Hematopoietic multipotent progenitor cell treated with erythropoietin and hydrocortisone succinate and interleukin-3 and kit ligand, for 6 days (in vitro differentiated cells): ENCODE measurements at places on chromosomes 2 and 18.
A peak's percentile ranks its signal among the peaks of the same experiment; 100 is the strongest.

DNA sequence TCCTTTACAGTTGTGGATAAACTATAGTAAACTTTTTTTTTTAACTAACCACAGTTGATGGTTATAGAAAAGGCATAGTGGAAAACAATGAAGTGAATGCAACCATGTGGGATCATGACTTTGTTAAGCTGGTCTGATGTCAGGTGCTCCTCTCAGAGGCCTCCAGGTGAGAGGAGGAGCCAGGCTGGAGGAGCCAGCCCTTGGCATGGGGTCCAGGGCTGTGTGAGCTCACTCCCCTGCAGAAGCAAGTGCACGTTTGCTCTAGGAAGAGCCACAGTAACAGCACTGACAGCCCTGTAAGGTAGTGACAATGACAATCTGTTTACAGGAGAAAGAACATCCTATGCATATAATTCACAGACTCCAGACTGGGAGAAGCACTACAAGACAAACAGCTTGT, 5.7 kb downstream of the PPP1R7 start:
- DNase-seq, result no peak

DNA sequence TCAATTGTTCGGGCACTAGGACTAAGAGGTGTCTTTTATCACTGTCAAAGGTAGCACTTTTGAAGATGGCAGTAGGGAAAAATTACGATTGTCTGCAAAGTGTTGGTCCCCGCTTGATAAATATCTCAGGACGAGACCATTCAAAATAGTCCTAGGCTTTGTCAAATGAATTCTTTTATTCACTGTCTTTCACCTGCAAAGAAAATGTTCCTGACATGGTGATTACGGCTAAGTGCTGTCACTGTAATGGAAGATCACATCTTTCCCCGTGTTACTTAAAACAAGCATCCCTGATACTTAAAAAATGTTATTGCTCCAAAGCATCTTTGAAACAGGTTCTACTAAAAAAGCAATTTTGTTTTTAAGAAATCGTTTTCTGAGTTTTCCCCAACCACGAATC, 71.7 kb downstream of the KCTD1 start:
- DNase-seq, result no peak

GRCh38 chr2:63662028-63662804, 73.5 kb downstream of the MDH1 start:
- DNase-seq, result no peak

DNA sequence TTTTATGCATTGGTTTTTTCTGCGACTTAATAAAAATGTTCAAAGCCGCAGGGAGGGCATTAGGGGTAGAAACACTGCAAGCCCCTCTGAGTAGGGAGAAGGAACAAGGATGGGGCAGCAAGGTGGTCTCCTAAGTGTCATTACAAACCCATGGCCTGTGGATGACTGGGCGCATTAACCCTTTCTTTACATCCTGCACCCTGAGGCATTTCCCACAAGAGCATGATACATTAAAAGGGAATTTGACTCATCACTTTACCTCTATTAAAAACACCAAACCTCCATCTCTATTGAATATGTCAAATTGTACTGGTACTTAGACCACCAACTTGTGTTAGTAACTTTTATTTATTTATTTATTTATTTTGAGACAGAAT, 112.5 kb downstream of the VIT start:
- no peak for DNase-seq

DNA sequence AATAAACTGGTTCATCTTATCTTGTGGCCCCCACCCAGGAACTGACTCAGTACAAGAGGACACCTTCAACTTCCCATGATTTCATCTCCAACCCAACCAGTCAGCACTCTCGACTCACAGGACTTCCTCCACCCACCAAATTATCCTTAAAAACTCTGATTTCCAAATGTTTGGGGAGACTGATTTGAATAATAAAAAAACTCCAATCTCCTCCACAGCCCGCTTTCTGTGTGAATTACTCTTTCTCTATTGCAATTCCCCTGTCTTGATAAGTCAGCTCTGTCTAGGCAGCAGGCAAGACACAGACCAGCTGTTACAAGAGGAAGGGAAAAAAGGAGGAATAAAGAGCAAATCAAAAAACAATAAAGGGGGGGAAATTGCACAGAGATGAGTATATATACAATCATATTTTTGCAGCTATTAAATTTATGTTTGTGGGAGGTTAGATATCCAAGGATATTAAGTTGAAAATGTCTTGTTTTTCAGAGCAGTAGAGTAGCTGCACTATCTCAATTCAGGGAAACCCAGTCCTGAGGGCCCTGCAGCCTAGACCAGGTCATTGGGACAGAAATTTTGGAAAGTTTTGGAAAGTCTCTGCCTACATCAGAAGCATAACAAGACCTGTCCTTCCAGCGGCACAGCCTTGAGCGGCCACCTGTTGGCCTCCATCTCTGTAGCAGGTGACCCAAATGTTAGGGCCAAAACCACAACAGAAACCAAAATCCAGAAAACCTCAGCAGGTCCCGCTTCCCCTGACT, 32.8 kb upstream of the SIGLEC15 start:
- DNase-seq, result no peak

- no peak for DNase-seq
Observed at GRCh38 chr2:79368116-79368630, 144.7 kb upstream of the CTNNA2 start.

- DNase-seq, result no peak
Observed at GRCh38 chr2:10901160-10901939, 10.4 kb upstream of the KCNF1 start.

DNA sequence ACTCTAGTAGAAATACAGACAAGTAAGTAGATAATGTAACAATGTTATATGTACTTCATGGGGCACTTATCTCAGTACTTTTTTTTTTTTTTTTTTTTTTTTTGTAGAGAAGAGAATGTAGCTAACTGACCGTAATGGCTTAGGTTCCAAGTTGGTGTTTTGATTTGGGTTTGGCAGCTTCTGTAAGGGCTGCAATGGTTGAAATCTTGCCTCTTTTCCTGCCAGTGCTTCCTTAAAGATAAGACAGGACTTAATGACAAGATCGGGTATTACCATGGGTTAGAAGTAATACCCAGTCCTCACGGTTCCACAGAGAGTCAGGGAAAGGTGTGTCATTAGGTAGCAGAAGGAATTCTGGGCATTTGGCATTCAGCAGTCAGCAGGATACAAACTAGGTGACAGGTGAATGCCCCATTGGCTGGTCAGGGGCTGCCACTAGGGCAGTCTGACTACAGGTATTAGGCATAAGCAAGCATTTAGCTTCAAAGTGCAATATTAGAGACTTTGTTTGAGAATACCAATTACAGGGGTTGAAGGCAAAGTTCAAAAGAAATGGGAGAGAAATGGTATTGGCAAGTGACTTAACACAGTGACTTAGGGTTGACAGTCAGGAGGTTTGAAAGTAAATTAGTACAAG, 189.4 kb upstream of the RND3 start:
- no peak for DNase-seq

DNA sequence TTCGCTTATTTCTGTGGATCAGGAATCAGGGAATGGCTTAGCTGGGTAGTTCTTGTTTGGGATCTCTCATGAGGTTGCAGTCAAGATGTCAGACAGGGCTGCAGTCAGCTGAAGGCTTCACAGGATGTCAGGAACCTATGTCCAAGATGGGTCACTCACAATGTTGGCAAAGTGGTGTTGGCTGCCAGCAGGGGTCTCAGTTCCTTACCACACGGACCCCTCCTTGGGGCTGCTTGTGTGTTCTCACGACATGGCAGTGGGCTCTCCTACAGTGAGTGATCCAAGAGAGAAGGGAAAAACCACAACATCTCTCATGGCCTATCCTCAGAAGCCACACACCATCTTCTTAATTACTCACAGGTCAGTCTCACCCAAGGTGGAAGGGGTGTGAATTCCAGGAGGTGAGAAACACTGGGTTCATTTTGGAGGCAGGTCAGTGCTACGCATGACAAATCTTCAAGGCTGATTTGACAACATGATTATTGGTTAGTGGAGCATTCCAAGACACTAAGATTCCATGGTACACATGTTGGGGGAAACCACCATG, 1.3 kb upstream of the ANTXR1 start:
- DNase-seq, result no peak

- DNase-seq, result no peak
Observed at GRCh38 chr2:195105581-195105980, 551.4 kb upstream of the SLC39A10 start.

- DNase-seq, result no peak
Observed at GRCh38 chr2:210086292-210086691, 83.9 kb downstream of the RPE start.

GRCh38 chr2:201164166-201164565, 18.8 kb upstream of the CASP10 start:
- no peak for DNase-seq

GRCh38 chr2:219298759-219299371, 10.3 kb downstream of the PTPRN start:
- DNase-seq, result peak; percentile 88

GRCh38 chr2:98357849-98358248, 11.6 kb downstream of the CNGA3 start:
- DNase-seq, result no peak

DNA sequence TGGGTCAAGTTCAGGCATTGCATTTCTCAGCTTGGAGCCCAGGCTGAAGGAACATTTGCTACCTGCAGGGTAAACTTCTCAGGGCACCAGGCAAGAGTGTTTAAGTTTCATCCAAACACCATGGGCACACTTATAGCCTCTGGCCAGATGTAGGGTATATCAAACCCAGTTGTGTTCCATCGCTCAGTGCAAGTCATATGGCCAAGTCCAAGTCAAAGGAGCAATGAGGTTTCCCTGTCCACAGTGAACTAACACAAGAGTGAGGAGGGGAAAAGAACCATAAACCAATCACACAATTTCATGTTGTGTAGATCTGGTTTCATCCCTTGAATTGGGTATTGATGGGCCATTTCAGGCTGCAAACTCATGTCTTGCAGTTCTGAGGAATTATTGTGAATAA, 107.2 kb downstream of the SOX11 start:
- DNase-seq, result no peak

DNA sequence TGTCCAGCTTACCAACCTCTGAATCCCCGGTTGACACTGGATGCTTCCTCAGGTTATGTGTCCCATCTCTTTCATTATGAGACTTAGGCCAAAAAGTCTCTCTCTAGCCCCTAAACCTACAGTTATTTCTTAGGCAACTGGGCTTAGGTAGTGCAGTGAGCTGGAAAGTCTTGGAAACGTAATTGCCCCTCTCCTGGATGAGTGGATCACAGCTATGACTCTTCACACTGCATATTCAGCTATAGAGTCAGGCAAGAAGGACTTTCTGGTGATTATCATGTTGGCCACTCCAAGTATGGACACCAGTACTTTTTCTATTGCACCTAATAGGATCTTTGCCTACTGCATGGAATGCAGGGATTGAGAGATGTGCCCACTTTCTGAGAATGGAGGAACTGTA, 458.3 kb upstream of the CELF4 start:
- no peak for DNase-seq

DNA sequence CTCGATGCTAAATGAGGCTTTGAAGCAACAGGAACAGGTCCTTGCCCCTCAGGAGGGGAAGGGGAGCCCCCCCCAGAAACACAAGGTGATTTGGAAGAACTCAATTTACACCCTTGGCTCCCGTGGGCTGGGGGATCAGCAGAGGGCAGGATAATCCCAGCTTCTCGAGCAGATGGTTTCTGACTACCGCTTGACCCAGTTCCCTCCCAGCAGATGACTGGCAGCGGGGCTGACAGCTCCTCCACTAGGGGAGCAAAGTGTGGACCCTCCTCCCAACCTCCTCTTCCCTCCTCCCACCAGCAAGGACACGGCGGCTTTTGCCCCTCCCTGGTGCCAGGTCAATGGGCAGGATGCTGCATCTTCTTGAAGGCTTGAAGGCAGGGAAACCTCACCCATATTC, 3.5 kb upstream of the INHBB start:
- DNase-seq, result no peak

- no peak for DNase-seq
Observed at GRCh38 chr2:41772697-41773096, 275.1 kb upstream of the PKDCC start.

GRCh38 chr2:85802354-85803103, 48.7 kb downstream of the ATOH8 start:
- no peak for DNase-seq

- no peak for DNase-seq
Observed at GRCh38 chr2:198490748-198491147, 686.4 kb downstream of the PLCL1 start.

GRCh38 chr2:146992466-146992865, 852.4 kb upstream of the ACVR2A start:
- no peak for DNase-seq

DNA sequence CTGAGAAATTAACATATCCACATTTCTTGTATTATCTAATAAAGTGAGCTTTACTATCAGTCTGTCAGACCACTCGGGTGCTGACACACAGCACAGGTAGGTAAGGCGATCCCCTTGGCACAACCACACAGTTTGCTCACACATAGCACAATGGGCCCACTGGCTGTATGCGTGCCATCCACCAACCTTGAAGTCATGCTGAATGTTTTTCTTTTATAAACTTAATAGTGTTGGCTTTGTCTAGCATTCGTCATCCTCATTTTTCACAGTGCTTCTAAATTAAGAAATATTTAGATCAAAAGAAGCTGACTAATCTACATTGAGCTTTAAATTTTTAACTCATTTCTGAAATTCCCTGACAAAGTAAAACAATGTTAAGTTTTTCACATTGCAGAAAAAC, 50.0 kb upstream of the PAPOLG start:
- DNase-seq, result no peak

GRCh38 chr2:214005337-214005736, 405.5 kb upstream of the VWC2L start:
- no peak for DNase-seq

DNA sequence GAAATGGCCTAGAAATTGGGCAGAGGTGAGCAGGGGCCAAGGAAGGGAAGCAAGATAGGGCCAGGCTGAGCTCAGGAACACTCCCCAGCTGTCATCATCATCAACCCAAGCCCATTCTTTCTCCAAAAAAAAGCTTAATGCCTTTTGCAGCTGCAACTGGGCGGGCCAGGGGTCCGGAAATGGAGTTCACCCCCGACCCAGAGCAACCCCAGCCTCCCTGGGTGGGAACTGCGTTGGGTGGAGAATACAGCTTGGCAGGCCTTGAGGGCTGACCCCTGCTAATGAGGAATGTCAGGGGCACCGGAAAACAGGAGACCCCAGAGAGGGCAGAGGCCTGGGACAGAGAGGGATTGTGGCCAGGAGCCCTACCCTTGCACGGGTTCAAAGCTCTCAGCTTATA, 64.8 kb downstream of the TNS1 start:
- no peak for DNase-seq

- peak; percentile 59 for DNase-seq
Observed at GRCh38 chr2:238970553-238971081, 122.7 kb downstream of the TWIST2 start.

DNA sequence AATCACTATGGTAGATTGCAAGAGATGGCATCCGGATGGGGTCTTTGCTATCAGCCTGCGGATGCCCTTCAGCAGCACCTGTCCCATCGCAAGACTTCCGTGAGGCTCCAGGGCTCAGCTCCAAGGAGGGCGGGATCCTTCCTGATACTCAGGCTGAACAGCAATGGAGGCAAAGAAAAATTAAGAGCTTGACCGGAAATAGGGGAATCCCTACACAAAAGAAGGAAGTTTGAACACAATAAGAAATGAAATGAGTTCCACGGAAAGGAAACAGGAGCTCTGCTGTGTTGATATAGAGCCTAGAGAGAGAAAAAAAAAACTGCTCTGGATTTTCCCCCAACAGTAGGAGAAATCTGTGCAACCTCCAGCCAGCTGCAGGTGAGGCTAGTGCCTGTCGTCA, 91.9 kb downstream of the ARL4C start:
- DNase-seq, result no peak

GRCh38 chr2:99607454-99607853, 117.6 kb upstream of the REV1 start:
- no peak for DNase-seq

- DNase-seq, result peak; percentile 53
Observed at GRCh38 chr2:74497777-74498499, 1.5 kb downstream of the LBX2 start.
